Vein endothelial cell (primary cell): ENCODE measurements at places on chromosomes 11 and 22. TPM values are rescaled to one million over a fixed set of nuclear protein-coding genes. Genes with fewer than 3 reads are reported as not detected.

RDX gene
- 128 and 168 TPM in 2 replicates for total RNA-seq

KCNQ1 gene
- total RNA-seq, result under 0.01 TPM in 1 of 2 replicates, not detected in the other

CECR2 gene
- total RNA-seq, result under 0.01 and 0.10 TPM in 2 replicates

SCGB1A1 gene
- not detected in 2 replicates for total RNA-seq

VWA5A gene
- 13.1 and 13.2 TPM in 2 replicates for total RNA-seq

OR4A16 gene
- total RNA-seq, result not detected in 2 replicates

SLC22A8 gene
- total RNA-seq, result not detected in 2 replicates

MAP4K2 gene
- total RNA-seq, result 43.7 and 66.3 TPM in 2 replicates

NLRP6 gene
- total RNA-seq, result not detected in 2 replicates

CABP4 gene
- total RNA-seq, result 1.9 and 3.9 TPM in 2 replicates
